ENCODE measurements at places on chromosomes 12 and 14. TPM values are rescaled to one million over a fixed set of nuclear protein-coding genes. Genes with fewer than 3 reads are reported as not detected.

DNA sequence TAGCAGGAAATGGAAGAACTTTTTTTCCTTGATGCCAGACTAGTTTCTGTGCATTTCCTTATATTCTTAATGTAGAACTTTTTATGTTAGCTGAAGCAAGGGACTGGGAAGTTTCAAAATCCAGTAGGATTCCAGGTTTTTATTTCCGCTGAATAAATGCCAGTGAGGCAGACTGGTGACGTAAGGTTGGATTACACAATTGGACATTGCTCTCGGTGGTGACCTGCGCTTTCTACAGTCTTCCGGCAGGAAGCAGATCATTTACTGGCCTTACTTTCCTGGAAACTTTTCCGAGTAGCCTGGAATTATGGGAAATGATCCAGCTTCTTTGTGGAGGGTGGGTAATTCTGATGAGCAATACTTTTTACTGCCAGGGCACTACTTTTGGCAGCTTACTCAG lies 3.6 kb downstream of the IFT43 start:
- peaks cover 10% of the 10 kb centered on the region for H3K4me1 ChIP-seq
- no peak overlapping the region for H3K4me3 ChIP-seq
- peak; percentile 81 for DNase-seq
- H3K36me3 ChIP-seq = no peaks in the 10 kb centered on the region
- H3K27ac ChIP-seq = peak overlapping the region; percentile 68

C3AR1 gene
- polyA plus RNA-seq = 4.5 TPM

DNA sequence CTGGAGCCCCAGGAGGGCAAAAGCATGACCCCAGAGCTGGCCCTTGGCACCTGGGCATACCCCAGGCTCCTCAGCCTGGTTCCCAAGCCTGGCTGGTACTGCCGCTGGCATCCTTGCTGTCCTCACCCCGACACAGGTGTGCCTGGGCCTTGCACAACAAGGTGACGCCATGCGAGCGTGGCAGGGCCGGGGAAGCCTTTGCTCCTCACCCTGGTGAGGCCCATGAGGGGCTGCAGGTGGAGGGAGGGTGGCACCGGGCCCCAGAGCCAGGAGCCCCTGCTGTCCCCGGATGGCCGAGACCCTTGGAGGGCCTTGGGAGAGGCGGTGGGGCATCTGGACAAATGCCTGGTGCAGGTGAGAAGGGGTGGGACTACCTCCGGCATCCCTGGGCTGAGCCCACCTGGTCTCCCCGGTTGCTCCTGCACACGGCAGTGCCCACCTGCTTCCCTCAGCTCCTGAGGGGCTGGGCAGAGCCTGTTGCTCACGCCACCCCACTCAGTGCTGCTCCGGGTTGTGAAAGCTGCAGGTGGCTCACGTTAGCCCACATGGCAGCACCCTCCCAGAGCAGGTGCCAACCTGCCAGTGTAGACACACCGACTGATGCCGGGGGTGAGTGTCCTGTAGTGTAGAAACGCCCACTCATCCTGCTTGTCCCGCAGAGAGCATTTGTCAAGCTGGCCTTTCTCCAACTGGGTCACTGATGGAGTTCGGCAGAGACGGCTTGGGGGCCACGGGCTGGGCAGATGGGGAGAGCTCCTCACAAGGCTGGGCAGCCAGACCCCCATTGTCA lies 24.6 kb upstream of the KIF26A start:
- peaks cover 17% of the 10 kb centered on the region for H3K4me1 ChIP-seq
- H3K27me3 ChIP-seq = peaks cover 85% of the 10 kb centered on the region
- no peaks in the 10 kb centered on the region for H3K36me3 ChIP-seq
- H3K27ac ChIP-seq = no peak overlapping the region

GRCh38 chr12:2170376-2170775 lies 117.6 kb downstream of the CACNA1C start:
- no peak overlapping the region for H3K4me3 ChIP-seq
- H3K27ac ChIP-seq = no peak overlapping the region
- H3K36me3 ChIP-seq = no peaks in the 10 kb centered on the region
- no peaks in the 10 kb centered on the region for H3K4me1 ChIP-seq
- no peak for DNase-seq
- peaks cover 13% of the 10 kb centered on the region for H3K27me3 ChIP-seq

CLEC1B gene
- 2.3 TPM for polyA plus RNA-seq

DNA sequence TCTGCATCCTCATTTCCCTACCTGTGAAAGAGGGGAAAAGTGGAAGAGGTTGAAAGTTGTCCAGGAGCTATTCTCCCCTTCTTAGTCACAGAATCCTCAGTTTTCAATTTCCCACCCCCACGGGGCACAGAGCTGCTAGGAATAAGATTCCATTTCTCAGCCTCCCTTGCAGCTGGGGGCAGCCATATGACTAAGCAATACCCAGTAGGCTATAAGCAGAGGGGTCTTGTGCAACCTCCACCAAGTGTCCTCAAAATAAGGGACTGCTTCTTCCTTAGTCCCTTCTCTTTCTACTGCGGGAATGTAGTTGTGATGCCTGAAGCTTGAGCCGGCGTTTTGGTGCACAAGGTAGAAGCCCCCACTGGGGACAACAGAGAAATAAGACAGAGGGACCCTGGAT lies 40.9 kb downstream of the VWF start:
- peaks cover 14% of the 10 kb centered on the region for H3K4me1 ChIP-seq
- no peak for DNase-seq
- no peak overlapping the region for H3K4me3 ChIP-seq

GRCh38 chr14:59276235-59276634 lies 87.8 kb downstream of the DAAM1 start:
- peak overlapping the region; percentile 56 for H3K27ac ChIP-seq
- no peak for DNase-seq
- no peaks in the 10 kb centered on the region for H3K36me3 ChIP-seq
- H3K27me3 ChIP-seq = no peaks in the 10 kb centered on the region

DNA sequence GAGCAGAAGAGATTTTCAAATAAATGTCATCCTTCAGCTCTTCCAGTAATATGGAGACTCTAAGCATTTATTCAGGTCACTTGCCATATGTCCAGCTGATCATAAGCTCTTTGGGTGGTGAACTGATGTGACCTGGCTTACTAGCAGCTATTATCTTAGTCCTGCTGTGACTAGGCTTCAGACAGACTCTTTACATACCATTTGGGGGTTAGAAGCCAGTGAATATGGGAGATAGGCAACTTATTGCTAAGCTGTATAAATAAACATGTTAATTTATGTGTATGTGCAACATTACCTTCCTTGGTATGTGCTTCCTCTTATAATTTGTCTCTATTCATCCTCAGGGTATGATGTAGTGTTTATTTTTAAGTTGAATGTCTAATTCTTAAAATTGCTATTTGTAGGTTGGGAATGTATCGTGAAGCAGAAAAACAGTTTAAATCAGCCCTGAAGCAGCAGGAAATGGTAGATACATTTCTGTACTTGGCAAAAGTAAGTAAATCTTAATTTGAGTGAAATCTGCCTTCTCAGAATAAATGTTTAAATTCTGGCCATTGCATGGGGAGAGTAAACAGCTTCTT lies 32.4 kb downstream of the TTC8 start:
- H3K36me3 ChIP-seq = no peaks in the 10 kb centered on the region
- H3K27ac ChIP-seq = no peak overlapping the region
- DNase-seq = no peak
- no peak overlapping the region for H3K4me3 ChIP-seq
- no peaks in the 10 kb centered on the region for H3K4me1 ChIP-seq
- no peaks in the 10 kb centered on the region for H3K27me3 ChIP-seq

RASSF8 gene
- polyA plus RNA-seq = 37.1 TPM

NEMP1 gene
- polyA plus RNA-seq = 28.8 TPM

DNA sequence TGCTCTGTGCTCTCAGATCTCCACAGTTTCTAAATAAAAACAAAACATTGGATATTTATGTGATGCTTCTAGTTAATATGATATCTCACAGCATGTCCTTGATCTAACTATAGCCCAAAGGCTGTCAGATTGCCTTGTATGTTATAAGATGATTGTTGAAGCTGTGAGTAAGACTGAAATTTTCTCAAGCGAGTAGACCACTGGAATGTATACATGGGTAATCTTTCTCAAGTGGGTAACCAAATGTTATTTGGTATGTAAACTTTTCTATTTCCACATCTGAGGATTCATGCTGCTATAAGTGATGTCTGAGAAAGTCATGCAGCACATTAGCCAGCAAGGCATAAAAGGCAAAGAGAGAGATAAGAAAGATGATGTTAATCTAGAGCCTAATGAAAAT lies 886.7 kb downstream of the NRXN3 start:
- H3K36me3 ChIP-seq = no peaks in the 10 kb centered on the region
- DNase-seq = no peak
- H3K4me1 ChIP-seq = no peaks in the 10 kb centered on the region
- no peak overlapping the region for H3K4me3 ChIP-seq

- H3K27me3 ChIP-seq = no peaks in the 10 kb centered on the region
- H3K27ac ChIP-seq = no peak overlapping the region
- H3K36me3 ChIP-seq = no peaks in the 10 kb centered on the region
- no peak for DNase-seq
- no peak overlapping the region for H3K4me3 ChIP-seq
These were observed 9.3 kb upstream of the NID2 start for GRCh38 chr14:52078095-52078531.

DNA sequence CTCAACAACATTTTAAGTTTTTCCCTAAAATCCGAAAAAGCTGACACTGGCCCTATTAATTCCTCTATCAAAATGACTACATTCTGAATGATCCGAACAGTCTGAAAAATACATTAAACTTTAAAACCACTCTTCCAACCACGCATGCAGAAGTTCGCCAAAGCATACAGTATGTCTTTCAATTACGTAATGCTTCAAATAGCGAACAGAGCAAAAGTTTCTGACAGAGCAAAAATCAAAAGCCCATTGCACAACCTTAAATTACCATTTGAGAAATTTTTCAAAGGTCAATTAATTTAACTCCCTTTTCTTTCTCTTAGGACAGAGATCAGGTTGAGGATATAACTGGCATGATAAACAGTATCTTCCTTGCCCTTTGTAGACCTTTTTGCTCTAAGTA lies 33.2 kb downstream of the LRIG3 start:
- no peak for DNase-seq
- no peaks in the 10 kb centered on the region for H3K27me3 ChIP-seq
- H3K27ac ChIP-seq = peak overlapping the region; percentile 4
- no peaks in the 10 kb centered on the region for H3K36me3 ChIP-seq

GRCh38 chr14:34113005-34113511 lies 162.2 kb upstream of the EGLN3 start:
- no peak overlapping the region for H3K27ac ChIP-seq
- H3K36me3 ChIP-seq = no peaks in the 10 kb centered on the region
- no peak overlapping the region for H3K4me3 ChIP-seq

NPFF gene
- 1.1 TPM for polyA plus RNA-seq

IAPP gene
- polyA plus RNA-seq = not detected

DNA sequence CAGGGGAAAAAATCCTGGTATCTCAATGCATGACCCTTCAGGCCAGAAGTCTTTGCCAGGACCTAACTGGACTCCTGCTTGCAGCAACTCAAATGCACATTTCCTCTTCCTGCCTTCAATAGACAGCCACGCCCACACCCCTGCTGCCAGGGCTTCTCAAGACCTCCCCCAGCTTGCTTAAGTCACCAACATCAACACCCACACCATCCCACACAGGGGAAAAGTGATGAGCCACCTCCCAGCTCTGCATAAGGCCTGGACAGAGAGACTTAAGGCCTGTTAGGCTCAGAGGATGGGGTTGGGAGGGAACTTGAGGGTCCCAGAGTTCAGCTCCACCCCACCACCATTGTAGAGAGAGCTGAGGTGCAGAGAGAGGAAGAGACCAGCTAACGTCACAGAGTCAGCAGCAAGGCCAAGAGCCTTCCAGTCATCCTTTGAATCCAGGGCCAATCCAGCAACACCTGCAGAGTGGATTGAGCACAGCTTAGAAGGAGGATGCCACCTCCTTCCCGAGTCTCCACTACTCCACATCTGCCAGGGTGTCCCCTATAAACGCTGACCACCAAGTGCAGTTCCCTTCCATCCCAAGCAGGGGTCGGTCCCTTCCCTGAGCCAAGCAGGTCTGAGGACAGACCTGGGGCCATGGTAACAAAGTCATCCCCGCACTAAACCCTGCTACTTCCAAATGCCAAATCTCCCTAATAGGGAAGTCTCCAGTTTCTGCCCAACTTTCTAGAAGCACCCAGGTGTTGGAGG lies 50.0 kb downstream of the KDM2B start:
- H3K27me3 ChIP-seq = no peaks in the 10 kb centered on the region
- no peak overlapping the region for H3K4me3 ChIP-seq
- DNase-seq = peak; percentile 85
- H3K4me1 ChIP-seq = peaks cover 23% of the 10 kb centered on the region

DNA sequence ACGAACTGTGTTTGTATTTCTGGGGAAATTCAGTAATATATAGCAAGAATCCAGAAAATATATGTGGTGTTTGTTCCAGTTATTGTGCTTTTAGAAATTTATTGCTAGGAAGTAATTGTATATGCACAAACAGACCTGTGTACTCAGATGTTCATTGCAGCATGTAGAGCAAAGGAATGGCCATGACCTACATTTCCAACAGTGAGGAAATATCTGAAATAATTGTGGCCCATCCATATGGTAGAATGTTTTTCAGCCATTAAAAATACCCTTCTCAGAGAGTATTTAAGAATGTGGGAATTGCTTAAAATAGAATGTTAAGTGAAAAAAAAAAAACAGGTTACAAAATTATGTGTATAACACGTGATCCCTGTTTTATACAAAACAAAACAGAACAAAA lies 77.3 kb downstream of the TMX1 start:
- no peaks in the 10 kb centered on the region for H3K36me3 ChIP-seq
- no peaks in the 10 kb centered on the region for H3K27me3 ChIP-seq
- no peaks in the 10 kb centered on the region for H3K4me1 ChIP-seq
- no peak overlapping the region for H3K27ac ChIP-seq

P2RX7 gene
- 2.1 TPM for polyA plus RNA-seq

FZD10 gene
- polyA plus RNA-seq = 0.78 TPM

GRCh38 chr14:23572836-23573235 lies 5.2 kb upstream of the AP1G2 start:
- no peaks in the 10 kb centered on the region for H3K36me3 ChIP-seq
- no peak for DNase-seq
- H3K27ac ChIP-seq = peak overlapping the region; percentile 24
- H3K4me1 ChIP-seq = peaks cover 53% of the 10 kb centered on the region

- H3K4me3 ChIP-seq = no peak overlapping the region
- DNase-seq = no peak
- H3K27me3 ChIP-seq = no peaks in the 10 kb centered on the region
- no peak overlapping the region for H3K27ac ChIP-seq
- no peaks in the 10 kb centered on the region for H3K4me1 ChIP-seq
These were observed 13.0 kb upstream of the TMED2 start for GRCh38 chr12:123571343-123571813.

PPP1R1A gene
- 4.5 TPM for polyA plus RNA-seq

DNA sequence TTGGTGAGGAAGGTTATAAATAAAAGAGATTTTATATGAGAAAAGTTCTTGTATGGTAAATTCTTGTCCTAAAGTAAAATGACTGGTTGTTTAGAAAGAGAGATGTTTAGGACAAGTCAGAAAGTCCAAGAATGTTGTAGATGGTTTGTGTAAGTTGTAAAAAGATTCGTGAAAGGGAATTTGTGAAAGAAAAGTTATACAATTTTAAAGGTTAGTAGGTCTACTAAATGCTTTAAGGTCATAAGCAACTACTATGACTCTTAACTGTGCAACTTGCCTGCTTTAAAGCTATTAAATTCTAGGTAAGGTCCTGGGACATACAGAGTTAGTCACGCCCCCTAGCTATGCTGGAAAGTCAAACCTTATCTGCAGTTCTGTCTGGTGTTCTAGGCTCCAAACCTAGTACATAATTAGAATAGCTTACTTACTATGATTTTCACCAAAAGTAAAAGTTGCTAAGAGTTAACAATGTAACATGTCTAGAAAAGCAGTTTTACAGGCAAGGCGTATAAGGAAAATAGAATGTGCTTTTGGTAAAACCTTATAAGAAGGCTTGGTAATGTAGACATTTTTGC lies 11.2 kb upstream of the DHRS2 start:
- no peak for DNase-seq
- H3K4me3 ChIP-seq = no peak overlapping the region
- no peak overlapping the region for H3K27ac ChIP-seq
- H3K27me3 ChIP-seq = no peaks in the 10 kb centered on the region
- H3K4me1 ChIP-seq = no peaks in the 10 kb centered on the region
